ENCODE measurements at places on chromosomes 4 and X.

DNA sequence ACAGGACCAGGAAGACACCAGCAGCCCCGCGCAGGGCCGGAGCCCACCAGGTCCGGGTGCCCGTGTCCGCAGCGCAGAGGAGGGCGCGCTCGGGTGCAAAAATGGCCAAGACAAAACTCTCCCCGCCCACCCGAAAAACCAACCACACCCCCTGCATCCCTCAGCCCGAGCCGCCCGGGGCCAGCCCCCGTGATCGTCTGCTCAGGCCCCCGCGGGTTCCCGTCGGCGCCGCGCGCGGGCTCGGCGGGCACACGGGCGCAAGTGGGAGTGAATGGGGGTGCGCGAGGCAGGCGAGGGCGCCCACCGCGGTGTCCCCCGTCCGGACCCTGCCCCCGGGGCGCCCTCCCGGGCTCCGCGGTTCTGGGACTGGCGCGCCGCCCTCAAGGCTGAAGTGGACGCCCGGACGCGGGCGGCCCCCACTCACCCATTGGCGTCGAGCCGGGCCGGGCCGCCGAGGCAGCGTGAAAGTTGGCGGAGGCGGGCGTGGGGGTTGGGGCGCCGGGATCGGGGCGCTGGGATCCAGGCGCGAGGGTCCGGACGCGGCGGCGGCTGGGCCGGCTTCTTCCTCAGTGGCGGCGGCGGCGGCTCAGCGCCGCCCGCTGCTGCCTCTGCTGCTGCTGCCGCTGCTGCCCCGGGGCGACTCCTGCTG is 393 bp downstream of the SH3KBP1 start:
- DNase-seq: peak; percentile 60

DNA sequence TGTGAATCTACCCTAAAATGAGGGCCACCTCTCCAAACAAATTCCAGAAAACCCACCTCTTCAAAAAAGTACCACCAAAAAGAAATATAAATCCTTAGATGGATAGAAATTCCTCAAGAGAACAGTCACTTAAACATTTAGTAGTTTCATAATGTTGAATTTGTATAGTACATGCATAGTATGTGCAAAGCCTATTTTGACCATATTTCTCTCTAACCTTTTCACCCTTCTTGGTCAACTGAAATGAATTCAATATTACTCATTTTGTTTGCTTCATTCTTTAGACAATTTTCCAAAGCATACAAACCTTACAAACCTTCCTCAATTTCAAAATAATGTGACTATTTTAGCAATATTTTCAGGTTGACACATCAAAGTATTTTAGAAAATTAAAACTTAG is 4.1 kb downstream of the RHOXF1 start:
- DNase-seq: no peak

- DNase-seq: no peak
These were observed 53.2 kb downstream of the TBL1X start for GRCh38 chrX:9518051-9518450.

GRCh38 chr4:70313736-70314135 is 21.0 kb upstream of the CABS1 start:
- DNase-seq: no peak

DNA sequence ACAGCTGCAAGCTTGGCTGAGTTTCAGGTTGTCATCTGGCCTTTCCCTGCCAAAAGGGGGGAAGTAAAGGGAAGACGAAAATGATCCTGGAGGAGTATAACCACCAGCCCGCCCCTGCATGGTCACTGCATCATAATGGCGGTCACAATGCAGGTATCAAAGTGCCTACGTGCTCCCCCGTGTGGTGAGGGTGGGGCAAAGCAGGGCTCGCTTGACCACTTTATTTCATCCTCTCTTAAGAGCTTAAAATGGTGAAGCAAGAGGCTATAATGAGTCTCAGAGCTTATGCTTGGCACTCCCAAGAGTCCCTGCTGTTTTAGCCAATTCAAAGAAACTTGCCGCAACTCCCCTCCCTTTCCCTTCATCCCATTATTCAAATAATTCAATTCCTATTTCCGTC is 105.6 kb downstream of the APOOL start:
- no peak for DNase-seq

Measured in mucosa of descending colon (tissue), 3 donors.